ENCODE measurements at places on chromosomes 4 and X. TPM values are rescaled to one million over a fixed set of nuclear protein-coding genes. Genes with fewer than 3 reads are reported as not detected.

The NEUROG2 gene
- total RNA-seq: not detected

The PHKA1 gene
- 2.6 TPM for total RNA-seq

The BLTP1 gene
- total RNA-seq: 88.7 TPM

The PCDH11X gene
- total RNA-seq: 1.0 TPM

The LIMCH1 gene
- total RNA-seq: 87.2 TPM

The GPC4 gene
- 49.1 TPM for total RNA-seq

The CLNK gene
- total RNA-seq: not detected

The DCAF12L2 gene
- 12.0 TPM for total RNA-seq

The TEC gene
- 0.52 TPM for total RNA-seq

The OCIAD1 gene
- total RNA-seq: 102 TPM

The TMPRSS11D gene
- total RNA-seq: not detected

The AMBN gene
- not detected for total RNA-seq

The OTUD6A gene
- total RNA-seq: not detected

The KLHL13 gene
- 80.9 TPM for total RNA-seq

The TMA16 gene
- total RNA-seq: 20.9 TPM

The PF4V1 gene
- not detected for total RNA-seq

The MAGEC2 gene
- not detected for total RNA-seq

The HSFX2 gene
- 0.52 TPM for total RNA-seq

The SPANXN4 gene
- not detected for total RNA-seq

The IL2RG gene
- 1.0 TPM for total RNA-seq

The FNIP2 gene
- total RNA-seq: 21.4 TPM

The MAOB gene
- 1.0 TPM for total RNA-seq

The DHRSX gene
- total RNA-seq: 9.9 TPM

The PRR27 gene
- not detected for total RNA-seq

The HTN3 gene
- not detected for total RNA-seq

The PNMA5 gene
- total RNA-seq: under 0.01 TPM

The SLC38A5 gene
- 6.3 TPM for total RNA-seq

The RAB33A gene
- 1.6 TPM for total RNA-seq

The FAM120C gene
- 6.3 TPM for total RNA-seq

The MAGEA10 gene
- total RNA-seq: not detected

The SLC6A14 gene
- total RNA-seq: not detected

The GLOD5 gene
- not detected for total RNA-seq

The POF1B gene
- total RNA-seq: under 0.01 TPM

The RENBP gene
- total RNA-seq: 5.7 TPM

The ANKRD37 gene
- 15.1 TPM for total RNA-seq

The EXOC1L gene
- total RNA-seq: 2.6 TPM

The MAGEB2 gene
- not detected for total RNA-seq

Measured in skeletal muscle tissue (tissue), 5 donors.